Heart right ventricle (tissue), 16 donors: ENCODE measurements at places on chromosomes 7 and 10. TPM values are rescaled to one million over a fixed set of nuclear protein-coding genes. Genes with fewer than 3 reads are reported as not detected.

- H3K36me3 ChIP-seq, result no peaks in the 10 kb centered on the region
- no peak overlapping the region for H3K4me3 ChIP-seq
- no peaks in the 10 kb centered on the region for H3K27me3 ChIP-seq
- no peak overlapping the region for H3K27ac ChIP-seq
Observed at GRCh38 chr7:142914121-142914520, 19.4 kb downstream of the TRPV5 start.

The HKDC1 gene
- not detected for total RNA-seq

The TCAF2 gene
- total RNA-seq, result 0.30 TPM

The PWWP2B gene
- 11.6 TPM for total RNA-seq

The CYP2C19 gene
- total RNA-seq, result not detected

- DNase-seq, result no peak
- no peaks in the 10 kb centered on the region for H3K4me1 ChIP-seq
- no peaks in the 10 kb centered on the region for H3K36me3 ChIP-seq
- no peak overlapping the region for H3K27ac ChIP-seq
- no peak overlapping the region for H3K4me3 ChIP-seq
Observed at GRCh38 chr10:100509241-100509840, 10.3 kb downstream of the SEC31B start.

- no peak overlapping the region for H3K27ac ChIP-seq
- H3K4me1 ChIP-seq, result peaks cover 33% of the 10 kb centered on the region
- DNase-seq, result peak; percentile 67
Observed at GRCh38 chr7:128459394-128459878, 3.8 kb downstream of the HILPDA start.

The COBL gene
- 85.7 TPM for total RNA-seq

- no peak overlapping the region for H3K27ac ChIP-seq
- H3K36me3 ChIP-seq, result no peaks in the 10 kb centered on the region
- no peaks in the 10 kb centered on the region for H3K4me1 ChIP-seq
- no peaks in the 10 kb centered on the region for H3K27me3 ChIP-seq
- H3K4me3 ChIP-seq, result no peak overlapping the region
Observed at GRCh38 chr7:87083865-87084519, 24.5 kb upstream of the ELAPOR2 start.

DNA sequence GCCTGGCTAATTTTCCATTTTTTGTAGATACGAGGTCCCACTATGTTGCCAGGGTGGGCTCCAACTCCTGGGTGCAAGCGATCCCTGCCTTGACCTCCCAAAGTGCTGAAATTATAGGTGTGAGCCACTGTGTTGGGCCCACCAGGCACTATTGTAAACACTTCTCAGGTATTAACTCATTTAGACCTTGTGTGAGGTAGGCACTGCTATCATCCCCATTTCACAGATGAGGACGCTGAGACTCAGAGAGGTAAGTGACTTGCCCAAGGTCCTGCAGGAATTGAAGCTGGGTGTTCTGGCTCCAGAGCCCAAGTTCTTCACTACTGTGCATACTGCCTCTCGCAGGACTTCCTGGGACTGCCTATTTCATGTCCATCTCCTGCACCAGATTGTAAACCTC lies 67.1 kb upstream of the SYPL1 start:
- H3K36me3 ChIP-seq, result no peaks in the 10 kb centered on the region
- peaks cover 3% of the 10 kb centered on the region for H3K4me1 ChIP-seq
- no peak overlapping the region for H3K4me3 ChIP-seq
- H3K27me3 ChIP-seq, result no peaks in the 10 kb centered on the region

DNA sequence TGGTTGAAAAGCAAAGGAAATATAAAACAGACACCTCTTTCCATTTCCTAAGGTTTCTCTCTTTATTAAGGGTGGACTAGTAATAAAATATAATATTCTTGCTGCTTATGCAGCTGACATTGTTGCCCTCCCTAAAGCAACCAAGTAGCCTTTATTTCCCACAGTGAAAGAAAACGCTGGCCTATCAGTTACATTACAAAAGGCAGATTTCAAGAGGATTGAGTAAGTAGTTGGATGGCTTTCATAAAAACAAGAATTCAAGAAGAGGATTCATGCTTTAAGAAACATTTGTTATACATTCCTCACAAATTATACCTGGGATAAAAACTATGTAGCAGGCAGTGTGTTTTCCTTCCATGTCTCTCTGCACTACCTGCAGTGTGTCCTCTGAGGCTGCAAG lies 154.4 kb upstream of the LANCL2 start:
- H3K36me3 ChIP-seq, result no peaks in the 10 kb centered on the region
- H3K27me3 ChIP-seq, result no peaks in the 10 kb centered on the region
- H3K4me3 ChIP-seq, result no peak overlapping the region
- no peaks in the 10 kb centered on the region for H3K4me1 ChIP-seq
- no peak for DNase-seq
- no peak overlapping the region for H3K27ac ChIP-seq

The ITGB8 gene
- 2.0 TPM for total RNA-seq

GRCh38 chr10:69362471-69362954 lies 54.2 kb downstream of the TACR2 start:
- H3K4me1 ChIP-seq, result peaks cover 83% of the 10 kb centered on the region
- no peak overlapping the region for H3K4me3 ChIP-seq
- DNase-seq, result peak; percentile 77
- peak overlapping the region; percentile 70 for H3K27ac ChIP-seq

DNA sequence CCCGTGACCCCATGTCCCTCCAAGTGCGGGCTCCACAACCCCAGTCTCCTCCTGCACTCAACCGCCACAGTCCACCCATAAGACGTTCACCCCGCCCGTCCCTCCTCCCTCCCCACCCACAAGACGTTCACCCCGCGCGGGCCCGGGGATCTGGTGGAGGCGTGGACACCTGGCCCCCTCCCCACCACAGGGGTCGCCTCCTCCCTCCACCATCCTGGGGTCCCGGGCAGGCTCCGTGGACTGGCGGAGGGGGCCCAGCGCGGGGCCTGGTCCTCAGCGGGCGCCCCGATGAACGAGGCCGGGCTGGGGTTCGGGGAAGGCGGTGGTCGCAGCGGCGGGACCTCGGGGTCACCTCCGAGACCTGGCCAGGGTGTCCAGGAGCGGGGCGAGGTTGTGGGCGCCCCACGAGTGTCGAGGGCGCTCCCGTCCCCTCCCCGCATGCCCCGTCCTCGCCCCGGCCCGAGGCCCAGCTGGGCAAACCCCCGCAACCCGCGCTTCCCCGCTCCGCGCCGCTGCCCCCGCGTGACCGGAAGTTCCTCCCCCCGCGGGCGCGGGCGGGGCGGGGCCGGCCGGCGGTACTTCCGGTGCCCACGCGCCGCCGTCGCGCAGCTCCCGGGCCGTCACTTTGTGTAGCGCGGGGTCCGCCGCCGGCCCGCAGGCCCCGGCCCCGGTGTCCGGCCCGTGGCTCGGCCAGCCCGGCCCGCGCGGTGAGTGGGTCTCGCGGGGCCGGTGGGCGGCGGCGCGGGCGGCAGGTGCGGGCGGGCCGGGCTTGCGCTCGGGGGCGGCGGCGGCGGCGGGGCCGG lies at the start of gene ZNF316:
ZNF316 (plus strand) TSS at position 578 of the 803 bp plus-strand sequence. CDS start 5,092 bp downstream, outside the sequence.
- peak; percentile 75 for DNase-seq
- peak within 1 kb of the TSS; percentile 100 for H3K4me3 ChIP-seq
- peak within 1 kb of the TSS; percentile 94 for H3K27ac ChIP-seq
- peaks cover 4% of the 10 kb centered on the region for H3K4me1 ChIP-seq

GRCh38 chr7:88109612-88110011 lies 110.2 kb downstream of the SRI start:
- H3K27ac ChIP-seq, result no peak overlapping the region
- H3K4me1 ChIP-seq, result no peaks in the 10 kb centered on the region

DNA sequence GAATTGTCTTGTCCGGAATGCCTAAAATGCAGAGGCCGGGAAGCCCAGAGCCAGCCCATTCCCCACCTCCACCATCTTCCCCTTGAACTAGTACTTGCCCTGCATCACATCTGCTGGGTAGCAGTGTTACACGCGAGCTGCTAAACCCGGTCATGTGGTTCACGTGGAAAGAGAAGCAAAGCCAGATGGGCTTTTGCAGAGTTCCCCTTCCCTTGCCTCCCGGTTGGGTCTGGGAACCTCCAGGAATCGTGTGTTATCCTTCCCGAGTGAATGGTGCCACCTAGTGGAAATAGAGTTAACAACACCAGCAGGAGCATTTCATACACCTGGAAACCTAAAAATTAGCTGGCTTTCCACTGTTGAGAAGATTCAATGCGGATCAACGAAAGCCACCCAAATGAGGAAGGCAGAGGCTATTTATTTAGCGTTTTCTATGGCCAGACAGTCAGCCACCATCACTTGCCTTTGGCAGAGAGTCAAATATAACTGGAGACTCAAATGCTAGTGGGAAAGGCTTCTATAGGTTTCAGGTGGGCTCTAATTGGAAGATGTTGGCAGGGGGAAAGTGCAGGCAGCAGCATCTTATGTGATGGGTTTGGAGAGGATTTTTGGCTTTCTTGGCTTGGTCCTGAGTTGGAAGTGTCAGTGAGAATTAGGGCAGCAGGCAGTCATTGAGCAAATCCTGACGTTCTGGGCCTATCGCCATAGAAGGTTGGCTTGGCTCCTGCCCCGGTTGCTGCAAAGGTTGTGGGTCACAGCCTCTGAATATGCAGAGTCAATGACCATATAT lies 12.9 kb upstream of the DENND2A start:
- no peak overlapping the region for H3K4me3 ChIP-seq
- no peak overlapping the region for H3K27ac ChIP-seq
- DNase-seq, result peak; percentile 29
- no peaks in the 10 kb centered on the region for H3K36me3 ChIP-seq
- peaks cover 24% of the 10 kb centered on the region for H3K4me1 ChIP-seq

DNA sequence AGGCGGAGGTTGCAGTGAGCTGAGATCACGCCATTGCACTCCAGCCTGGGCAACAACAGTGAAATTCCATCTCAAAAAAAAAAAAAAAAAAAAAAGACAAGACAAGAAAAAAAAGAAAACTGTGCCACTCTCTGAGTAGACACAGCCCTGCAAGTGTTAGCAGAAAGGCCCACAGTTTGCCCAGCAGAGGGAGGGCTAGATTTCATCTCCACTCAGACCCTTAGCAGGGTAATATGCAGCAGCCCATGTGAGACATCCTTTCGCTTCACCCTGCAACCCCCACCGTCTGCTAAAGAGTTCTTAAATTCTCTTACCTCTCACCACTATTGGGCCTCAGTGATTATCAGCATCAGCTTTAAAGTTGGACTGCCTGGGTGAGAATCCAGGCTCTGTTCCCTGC lies 38.2 kb downstream of the CTNNA3 start:
- H3K4me3 ChIP-seq, result no peak overlapping the region
- no peak overlapping the region for H3K27ac ChIP-seq
- H3K4me1 ChIP-seq, result peaks cover 9% of the 10 kb centered on the region

DNA sequence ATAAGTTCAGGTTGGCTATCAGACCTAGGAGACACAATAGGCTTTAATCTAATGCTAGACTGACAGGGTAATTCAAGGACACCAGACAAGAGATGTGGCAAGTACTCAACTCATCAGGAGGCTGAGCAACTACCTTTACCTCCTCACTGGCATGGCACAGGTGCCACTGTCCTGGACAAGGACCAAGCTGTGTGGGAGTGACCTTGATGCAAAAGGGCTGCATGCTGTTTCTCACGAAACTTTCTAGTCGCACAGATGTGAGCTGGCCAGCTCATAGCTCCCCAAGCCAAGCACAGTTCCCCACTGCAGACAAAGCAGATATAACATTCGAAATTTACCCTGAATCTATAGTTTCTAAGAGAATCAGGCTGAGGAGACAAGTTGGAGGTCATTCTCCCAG lies 207.6 kb upstream of the GHITM start:
- H3K27me3 ChIP-seq, result no peaks in the 10 kb centered on the region
- H3K4me3 ChIP-seq, result no peak overlapping the region
- H3K27ac ChIP-seq, result no peak overlapping the region
- DNase-seq, result no peak
- no peaks in the 10 kb centered on the region for H3K36me3 ChIP-seq

- H3K36me3 ChIP-seq, result no peaks in the 10 kb centered on the region
- no peak overlapping the region for H3K27ac ChIP-seq
- H3K4me1 ChIP-seq, result no peaks in the 10 kb centered on the region
- no peak for DNase-seq
- no peak overlapping the region for H3K4me3 ChIP-seq
- H3K27me3 ChIP-seq, result no peaks in the 10 kb centered on the region
Observed at GRCh38 chr10:49633327-49634068, 19.7 kb downstream of the CHAT start.

- H3K4me3 ChIP-seq, result no peak overlapping the region
- H3K27ac ChIP-seq, result no peak overlapping the region
- DNase-seq, result no peak
- H3K27me3 ChIP-seq, result no peaks in the 10 kb centered on the region
- no peaks in the 10 kb centered on the region for H3K4me1 ChIP-seq
Observed at GRCh38 chr10:98402931-98403718, 11.9 kb downstream of the PYROXD2 start.

DNA sequence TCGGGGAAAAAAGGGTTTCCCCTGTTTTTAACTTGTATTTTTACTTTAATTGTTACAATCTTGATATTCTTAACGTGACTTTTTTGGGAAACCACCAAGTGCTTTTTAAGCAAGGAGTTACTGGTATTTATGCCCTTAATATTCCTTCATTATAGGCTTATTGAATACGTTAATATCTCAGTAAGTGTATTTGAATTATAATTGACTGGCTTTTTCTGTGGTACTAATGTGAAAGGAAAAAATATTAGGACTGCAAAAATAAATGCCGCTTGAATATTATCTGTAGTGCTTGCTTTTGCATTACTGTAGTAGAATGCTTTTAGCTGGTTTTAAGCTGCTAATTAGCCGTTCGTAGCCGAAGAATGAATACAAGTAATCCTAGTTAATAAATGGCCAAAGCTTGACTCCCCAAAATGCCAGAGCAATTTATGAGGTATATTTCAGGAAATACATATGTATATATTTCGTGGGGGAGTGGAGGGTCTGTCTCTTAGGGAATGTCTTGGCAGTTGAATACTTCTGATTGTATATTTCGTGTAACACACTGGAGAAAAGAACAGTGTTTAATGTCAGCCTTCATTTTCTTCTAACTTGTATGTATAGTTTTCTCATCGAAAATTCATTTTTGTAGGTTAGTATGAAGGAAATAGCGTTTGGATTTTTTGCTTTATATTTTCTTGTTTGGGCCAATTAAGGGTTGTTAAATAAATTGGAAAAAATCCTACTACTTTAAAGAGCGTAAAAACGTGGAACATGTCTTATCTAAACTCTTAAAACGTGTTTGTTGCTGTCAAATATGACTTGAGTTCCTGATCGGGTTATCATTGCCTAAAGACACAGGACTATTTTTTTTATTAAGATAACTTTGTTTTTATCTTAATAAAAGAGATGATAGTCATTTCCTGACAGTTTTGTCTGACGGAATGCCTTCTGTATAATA lies 1.5 kb downstream of the PDCD4 start:
- no peaks in the 10 kb centered on the region for H3K27me3 ChIP-seq
- H3K27ac ChIP-seq, result peak overlapping the region; percentile 97
- no peaks in the 10 kb centered on the region for H3K4me1 ChIP-seq
- DNase-seq, result no peak
- H3K36me3 ChIP-seq, result no peaks in the 10 kb centered on the region
- peak overlapping the region; percentile 98 for H3K4me3 ChIP-seq

The ENO4 gene
- total RNA-seq, result not detected

The SSC4D gene
- 0.30 TPM for total RNA-seq

- DNase-seq, result no peak
- peaks cover 16% of the 10 kb centered on the region for H3K4me1 ChIP-seq
- no peak overlapping the region for H3K4me3 ChIP-seq
- no peaks in the 10 kb centered on the region for H3K27me3 ChIP-seq
- no peaks in the 10 kb centered on the region for H3K36me3 ChIP-seq
Observed at GRCh38 chr10:109996225-109996624, 11.6 kb upstream of the ADD3 start.

GRCh38 chr10:17235136-17235535 lies 7.1 kb downstream of the VIM start:
- peaks cover 83% of the 10 kb centered on the region for H3K36me3 ChIP-seq
- H3K4me3 ChIP-seq, result peak overlapping the region; percentile 86
- H3K27me3 ChIP-seq, result no peaks in the 10 kb centered on the region
- no peak for DNase-seq
- H3K4me1 ChIP-seq, result peaks cover 5% of the 10 kb centered on the region
- peak overlapping the region; percentile 0 for H3K27ac ChIP-seq
